ENCODE measurements at places on chromosomes 7 and 10.

- H3K36me3 ChIP-seq: no peaks in the 10 kb centered on the region
- peak overlapping the region; percentile 49 for H3K4me3 ChIP-seq
- no peak for DNase-seq
- H3K4me1 ChIP-seq: peaks cover 21% of the 10 kb centered on the region
- no peaks in the 10 kb centered on the region for H3K27me3 ChIP-seq
Observed at GRCh38 chr7:35022725-35023124, 14.6 kb downstream of the DPY19L1 start.

GRCh38 chr7:19665399-19666008 lies 43.3 kb downstream of the POLR1F start:
- no peaks in the 10 kb centered on the region for H3K27me3 ChIP-seq
- H3K36me3 ChIP-seq: no peaks in the 10 kb centered on the region
- no peak overlapping the region for H3K4me3 ChIP-seq
- H3K4me1 ChIP-seq: no peaks in the 10 kb centered on the region
- H3K27ac ChIP-seq: no peak overlapping the region

GRCh38 chr10:20745556-20746375 lies 151.3 kb downstream of the NEBL start:
- H3K4me1 ChIP-seq: peaks cover 19% of the 10 kb centered on the region
- H3K4me3 ChIP-seq: no peak overlapping the region
- H3K27ac ChIP-seq: no peak overlapping the region
- peaks cover 22% of the 10 kb centered on the region for H3K36me3 ChIP-seq

GRCh38 chr7:95607561-95607960 lies 11.2 kb upstream of the PDK4 start:
- H3K36me3 ChIP-seq: no peaks in the 10 kb centered on the region
- H3K4me3 ChIP-seq: no peak overlapping the region
- H3K27me3 ChIP-seq: no peaks in the 10 kb centered on the region
- peaks cover 54% of the 10 kb centered on the region for H3K4me1 ChIP-seq

DNA sequence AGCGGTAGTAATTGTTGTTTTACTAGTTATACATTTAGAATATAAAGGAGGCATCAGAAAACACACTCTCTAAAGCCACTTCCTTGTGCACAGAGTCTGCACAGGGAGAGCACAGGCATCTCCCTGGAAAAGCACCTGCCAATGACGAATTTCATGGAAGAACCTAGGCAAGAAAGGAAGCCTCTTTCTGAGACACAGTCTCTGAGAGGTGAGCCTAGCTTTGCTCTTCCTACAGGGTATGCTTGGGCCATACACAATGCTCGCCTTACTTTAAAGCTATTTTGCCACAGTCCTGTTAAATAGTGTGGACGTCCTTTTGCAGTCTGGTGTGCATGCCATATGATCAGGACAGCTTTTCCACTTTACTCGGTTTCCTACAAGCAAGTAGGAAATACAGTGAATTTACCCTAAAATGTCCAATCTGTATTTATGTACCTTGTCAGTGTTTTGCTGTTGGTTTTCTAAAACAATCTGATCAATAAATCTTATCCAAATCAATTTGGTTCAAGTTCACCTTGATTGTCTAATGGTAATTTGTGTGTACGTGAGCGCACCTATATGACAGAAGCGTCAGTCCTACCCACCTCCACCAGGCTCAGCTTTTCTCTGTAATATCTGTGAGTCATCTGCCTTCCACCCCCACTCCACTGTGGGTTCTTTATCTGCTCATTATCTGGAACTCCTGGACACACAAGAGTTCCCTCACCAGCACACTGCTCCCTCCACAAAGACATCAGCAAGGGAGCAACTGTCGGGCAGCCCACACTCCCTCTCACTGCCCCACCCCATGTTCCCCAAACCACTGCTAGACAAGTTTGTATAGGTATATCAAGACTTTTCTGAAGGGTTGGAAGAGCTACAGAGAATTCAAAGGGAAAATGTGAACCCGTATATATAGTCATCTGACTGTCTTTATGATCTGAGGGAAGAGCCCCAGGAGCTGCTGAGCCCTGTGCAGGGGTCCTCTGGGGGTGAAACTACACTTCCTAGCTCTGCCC lies 65.2 kb downstream of the KLHDC10 start:
- DNase-seq: no peak
- peaks cover 9% of the 10 kb centered on the region for H3K4me1 ChIP-seq
- H3K4me3 ChIP-seq: no peak overlapping the region

DNA sequence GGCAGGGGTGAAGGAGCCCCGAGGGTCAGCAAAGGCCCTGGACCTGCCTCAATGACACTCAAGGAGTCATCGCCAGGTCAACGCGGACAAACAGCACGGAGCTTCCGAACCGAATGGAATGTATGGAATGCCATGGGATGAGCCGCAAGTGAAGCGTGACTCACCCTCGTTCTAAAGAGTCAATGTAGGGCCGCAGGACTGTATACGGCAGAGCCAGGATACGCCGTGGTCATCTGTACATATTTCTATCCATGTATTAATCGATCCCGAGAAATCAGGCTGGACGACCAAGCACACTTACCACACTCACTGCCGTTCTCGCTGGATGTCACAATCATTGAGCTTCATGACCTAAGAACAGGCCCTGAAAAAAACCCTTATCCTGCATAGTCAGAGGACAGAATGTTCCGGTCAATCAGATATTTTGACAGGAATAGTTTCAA lies 4.3 kb downstream of the SNX8 start:
- DNase-seq: no peak

DNA sequence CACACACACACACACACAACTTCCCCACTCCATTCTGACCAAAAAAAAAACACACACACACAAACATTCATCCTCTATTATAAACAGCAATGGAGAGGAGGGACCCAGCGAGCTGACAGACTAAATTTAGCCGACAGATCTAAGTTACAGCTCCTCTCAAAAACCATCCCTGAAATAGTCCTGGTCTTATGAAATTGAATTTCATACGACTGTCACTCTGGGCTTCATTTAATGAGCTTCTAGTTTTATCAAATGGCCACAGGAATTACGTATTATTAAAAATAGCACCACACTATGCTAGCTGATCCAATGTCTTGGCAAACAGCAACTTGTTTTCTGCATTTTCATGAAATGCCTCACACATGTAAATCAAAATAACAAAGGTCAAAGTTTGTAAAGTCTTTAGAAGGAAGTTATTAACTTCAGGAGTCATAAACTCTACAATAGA lies 131.3 kb upstream of the ASAH2 start:
- H3K4me3 ChIP-seq: no peak overlapping the region
- DNase-seq: no peak
- peaks cover 4% of the 10 kb centered on the region for H3K36me3 ChIP-seq
- peaks cover 18% of the 10 kb centered on the region for H3K4me1 ChIP-seq
- H3K27ac ChIP-seq: no peak overlapping the region

GRCh38 chr7:130442601-130443000 lies 1.8 kb upstream of the CEP41 start:
- DNase-seq: no peak
- peaks cover 2% of the 10 kb centered on the region for H3K36me3 ChIP-seq
- peaks cover 3% of the 10 kb centered on the region for H3K27me3 ChIP-seq
- H3K4me3 ChIP-seq: no peak overlapping the region
- H3K27ac ChIP-seq: no peak overlapping the region

GRCh38 chr7:151756076-151756731 lies 120.7 kb downstream of the PRKAG2 start:
- peaks cover 20% of the 10 kb centered on the region for H3K4me1 ChIP-seq
- no peak for DNase-seq
- no peak overlapping the region for H3K27ac ChIP-seq

GRCh38 chr10:103448746-103449145 lies 3.4 kb downstream of the CALHM2 start:
- no peak overlapping the region for H3K4me3 ChIP-seq
- H3K27ac ChIP-seq: peak overlapping the region; percentile 86
- H3K27me3 ChIP-seq: no peaks in the 10 kb centered on the region
- peaks cover 30% of the 10 kb centered on the region for H3K4me1 ChIP-seq

GRCh38 chr7:6382817-6383216 lies 64.9 kb downstream of the DAGLB start:
- DNase-seq: no peak
- H3K27ac ChIP-seq: peak overlapping the region; percentile 56
- H3K4me1 ChIP-seq: peaks cover 64% of the 10 kb centered on the region
- no peaks in the 10 kb centered on the region for H3K36me3 ChIP-seq
- H3K4me3 ChIP-seq: peak overlapping the region; percentile 46
